Activated CD4-positive, CD25-positive, alpha-beta regulatory T cell treated with anti-CD3 and anti-CD28 coated beads, Interleukin-2, amount 50 U/mL, for 72 hours (primary cell): ENCODE measurements at places on chromosomes 16 and 17.

GRCh38 chr16:212999-213398 is 16.2 kb downstream of the LUC7L start:
- no peak for DNase-seq

GRCh38 chr17:41480136-41480535 is 815 bp downstream of the KRT35 start:
- DNase-seq: no peak

- DNase-seq: no peak
Measured at GRCh38 chr16:29736112-29736511, 9.7 kb downstream of the C16orf54 start.

DNA sequence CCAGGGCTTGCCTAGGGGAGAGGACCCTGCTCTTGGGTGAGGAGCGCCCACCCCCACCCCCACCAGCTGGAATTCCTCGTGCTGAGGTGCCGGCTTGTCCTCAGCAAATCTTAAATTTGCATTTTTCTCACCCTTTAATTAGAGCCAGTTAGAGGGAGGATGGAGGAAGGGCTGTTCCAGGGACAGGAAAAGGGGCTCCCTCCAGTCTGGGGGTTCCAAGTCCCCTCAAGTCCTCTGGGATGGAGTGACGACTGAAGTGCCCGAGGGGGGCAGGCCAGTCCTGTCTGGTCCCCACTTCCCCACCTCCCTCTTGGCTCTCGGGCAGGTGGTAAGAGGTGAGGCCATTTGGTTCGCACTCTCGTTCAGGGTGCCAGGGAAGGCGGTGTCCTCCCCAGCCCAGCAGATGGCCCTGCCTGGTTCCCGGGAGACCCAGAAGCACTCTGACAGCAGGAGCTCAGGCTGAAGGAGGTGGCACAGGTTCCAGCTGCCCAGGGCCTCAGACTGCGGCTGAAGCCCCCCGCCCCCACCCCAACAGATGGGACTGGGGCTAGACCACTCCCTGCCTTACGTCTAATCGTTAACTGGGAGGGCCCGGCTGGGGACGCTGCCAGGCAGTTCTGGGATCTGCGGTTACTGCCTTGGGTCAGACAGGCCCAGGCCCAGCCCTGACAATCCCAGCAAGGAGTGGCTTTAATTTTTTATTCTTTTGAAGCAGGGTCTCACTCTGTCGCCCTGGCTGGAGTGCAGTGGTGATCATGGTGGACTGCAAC is 2.2 kb downstream of the RAB26 start:
- DNase-seq: no peak

GRCh38 chr16:17063201-17064139 is 407.3 kb downstream of the XYLT1 start:
- DNase-seq: no peak

DNA sequence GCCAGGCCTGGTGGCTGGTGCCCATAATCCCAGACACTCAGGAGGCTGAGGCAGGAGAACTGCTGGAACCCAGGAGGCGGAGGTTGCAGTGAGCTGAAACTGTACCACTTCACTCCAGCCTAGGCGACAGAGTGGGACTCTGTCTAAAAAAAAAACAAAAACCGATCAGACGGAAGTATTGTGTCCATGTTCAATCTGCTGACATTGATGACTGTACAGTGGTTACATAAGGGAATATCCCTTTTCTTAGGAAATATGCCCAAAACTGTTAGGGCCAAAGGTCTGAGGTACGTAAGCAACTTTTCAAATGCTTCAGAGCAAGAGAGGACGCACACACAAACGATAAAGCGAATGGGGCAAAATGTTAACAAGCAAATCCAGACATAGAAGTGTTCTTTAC is 69.8 kb upstream of the DNAH17 start:
- DNase-seq: no peak

DNA sequence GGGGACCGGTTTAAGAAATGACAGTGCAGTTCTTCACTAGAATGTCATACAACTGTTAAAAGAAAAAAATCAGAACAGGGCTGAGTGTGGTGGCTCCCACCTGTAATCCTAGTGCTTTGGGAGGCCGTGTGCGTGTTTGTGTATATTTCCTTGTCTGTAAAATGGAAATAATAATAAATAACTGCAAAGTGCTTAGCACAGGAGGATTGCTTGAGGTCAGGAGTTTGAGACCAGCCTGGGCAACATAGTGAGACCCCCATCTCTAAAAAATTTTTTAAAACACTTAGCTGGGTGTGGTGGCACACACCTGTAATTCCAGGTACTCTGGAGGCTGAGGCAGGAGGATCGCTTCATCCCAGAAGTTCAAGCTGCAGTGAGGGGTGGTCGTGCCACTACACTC is 2.5 kb downstream of the ACSM3 start:
- DNase-seq: no peak

- peak; percentile 83 for DNase-seq
Measured at GRCh38 chr17:79393358-79394052, 217.3 kb downstream of the RBFOX3 start.

- DNase-seq: no peak
Measured at GRCh38 chr16:73031155-73031866, 16.6 kb downstream of the ZFHX3 start.

DNA sequence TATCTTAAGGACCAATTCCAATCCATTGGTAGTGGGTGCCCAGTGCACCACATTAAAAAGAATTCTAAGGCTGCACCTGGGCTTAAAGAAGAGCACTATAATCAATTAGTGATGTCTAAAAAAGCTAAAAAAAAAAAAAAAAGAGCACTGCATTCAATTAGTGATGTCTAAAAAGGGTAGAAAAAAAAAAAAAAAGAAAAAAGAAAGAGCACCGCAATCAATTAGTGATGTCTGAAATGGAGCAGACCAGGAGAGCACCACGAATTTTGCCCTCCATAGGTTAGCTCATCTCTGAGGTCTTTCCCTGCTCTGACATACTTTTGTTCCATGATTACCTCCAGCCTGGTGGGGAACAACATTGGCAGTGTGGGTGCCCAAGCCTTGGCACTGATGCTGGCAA is 18.9 kb upstream of the CYLD start:
- no peak for DNase-seq

DNA sequence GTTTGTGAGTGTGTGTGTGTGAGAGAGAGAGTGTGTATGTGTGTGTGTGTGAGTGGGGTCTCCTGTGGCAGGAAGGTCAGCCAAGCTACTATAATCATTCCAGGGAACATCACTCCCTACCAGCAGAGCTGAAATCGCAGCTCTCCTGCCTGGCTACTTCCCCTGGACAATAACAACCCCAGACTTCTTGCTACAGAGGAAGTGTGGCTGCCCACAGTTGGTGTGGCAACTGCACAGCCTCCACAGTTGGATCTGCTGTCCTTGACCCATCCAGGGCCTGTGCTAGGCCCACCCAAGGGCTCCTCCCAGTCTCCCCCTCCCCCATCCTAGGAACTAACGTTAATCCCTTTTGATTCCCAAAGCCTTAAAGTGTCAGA is 1.5 kb downstream of the SLC13A5 start:
- no peak for DNase-seq
